A549 treated with Hydrocortisone at 1 μM for 4 hours (cell line): ENCODE measurements at places on chromosomes 6 and 20. TPM values are rescaled to one million over a fixed set of nuclear protein-coding genes. Genes with fewer than 3 reads are reported as not detected.

The RIPPLY2 gene
- 0.32 to 0.58 TPM (median 0.39 TPM) in 5 replicates for total RNA-seq

The C6orf120 gene
- 10.2 to 14.4 TPM (median 13.3 TPM) in 5 replicates for total RNA-seq

The ADGRF1 gene
- total RNA-seq: 0.05 TPM in 1 of 5 replicates, not detected in the others

The FBXO9 gene
- total RNA-seq: 33.2 to 36.3 TPM (median 35.2 TPM) in 5 replicates

The TFAP2D gene
- total RNA-seq: not detected in 5 replicates

The STMND1 gene
- not detected in 5 replicates for total RNA-seq

The MTFR2 gene
- 10.9 to 14.8 TPM (median 12.3 TPM) in 5 replicates for total RNA-seq

The TCP11 gene
- not detected in 5 replicates for total RNA-seq

The LPA gene
- total RNA-seq: 0.08 to 0.18 TPM (median 0.09 TPM) in 5 replicates

The MACROD2 gene
- total RNA-seq: 0.41 to 0.67 TPM (median 0.50 TPM) in 5 replicates

The ADTRP gene
- total RNA-seq: 0.29 to 0.74 TPM (median 0.56 TPM) in 5 replicates

The PNPLA1 gene
- 0.08 TPM in 1 of 5 replicates, not detected in the others for total RNA-seq

The GTSF1L gene
- total RNA-seq: not detected in 5 replicates

The ZNF391 gene
- total RNA-seq: 0.07 to 0.29 TPM (median 0.16 TPM) in 5 replicates

The RIMS4 gene
- 1.5 to 2.0 TPM (median 1.8 TPM) in 5 replicates for total RNA-seq

The TRIM10 gene
- total RNA-seq: not detected in 5 replicates

The VSX1 gene
- 0.68 to 1.0 TPM (median 0.99 TPM) in 5 replicates for total RNA-seq

The ERGIC3 gene
- total RNA-seq: 216 to 243 TPM (median 236 TPM) in 5 replicates

The MTCH1 gene
- 119 to 134 TPM (median 133 TPM) in 5 replicates for total RNA-seq

The PRRT1 gene
- total RNA-seq: 0.56 to 1.0 TPM (median 0.63 TPM) in 5 replicates

The RAB32 gene
- total RNA-seq: 32.5 to 46.2 TPM (median 42.2 TPM) in 5 replicates

The BPIFB1 gene
- total RNA-seq: 0.06 to 0.17 TPM (median 0.12 TPM) in 4 of 5 replicates, not detected in the other

The DEFB125 gene
- total RNA-seq: not detected in 5 replicates

The SLC22A2 gene
- total RNA-seq: 0.05 to 0.18 TPM (median 0.05 TPM) in 3 of 5 replicates, not detected in the others
